ENCODE measurements at places on chromosomes 7 and 10. TPM values are rescaled to one million over a fixed set of nuclear protein-coding genes. Genes with fewer than 3 reads are reported as not detected.

DRGX gene
- total RNA-seq = not detected

CELF2 gene
- 16.6 TPM for total RNA-seq

ANKRD16 gene
- total RNA-seq = 9.1 TPM

C7orf33 gene
- total RNA-seq = not detected

CDHR3 gene
- total RNA-seq = 2.6 TPM

C7orf25 gene
- total RNA-seq = 6.1 TPM

MMD2 gene
- not detected for total RNA-seq

KIAA1217 gene
- total RNA-seq = 1.6 TPM

TEX47 gene
- total RNA-seq = not detected

FAM221A gene
- total RNA-seq = 1.5 TPM

POP7 gene
- 30.2 TPM for total RNA-seq

HMX3 gene
- not detected for total RNA-seq

HDAC9 gene
- 21.5 TPM for total RNA-seq

INSYN2A gene
- total RNA-seq = 0.06 TPM

GNGT1 gene
- not detected for total RNA-seq

ERVW-1 gene
- total RNA-seq = not detected

CLCN1 gene
- total RNA-seq = not detected

LBX1 gene
- not detected for total RNA-seq

CRTAC1 gene
- total RNA-seq = not detected

MUC12 gene
- 0.37 TPM for total RNA-seq

LIPK gene
- total RNA-seq = not detected

PDK4 gene
- 3.2 TPM for total RNA-seq

SEMA3C gene
- total RNA-seq = 39.1 TPM

ACADSB gene
- total RNA-seq = 6.9 TPM

DNAH11 gene
- total RNA-seq = 0.40 TPM

BLOC1S2 gene
- 34.2 TPM for total RNA-seq

NPFFR1 gene
- under 0.01 TPM for total RNA-seq

SPDYE6 gene
- not detected for total RNA-seq

TSPAN13 gene
- 1.6 TPM for total RNA-seq

STOX1 gene
- 0.06 TPM for total RNA-seq

PTPRN2 gene
- total RNA-seq = 0.56 TPM

RELN gene
- 1.3 TPM for total RNA-seq

DKK1 gene
- total RNA-seq = 103 TPM

ZNF503 gene
- 10.8 TPM for total RNA-seq

RGS10 gene
- 34.9 TPM for total RNA-seq

EXOC4 gene
- 146 TPM for total RNA-seq

STK31 gene
- not detected for total RNA-seq

CUBN gene
- total RNA-seq = 2.2 TPM

PLEKHS1 gene
- total RNA-seq = not detected

UNC5B gene
- total RNA-seq = 22.4 TPM

AKR1B1 gene
- 72.8 TPM for total RNA-seq

FBXL13 gene
- total RNA-seq = 4.5 TPM

TNS3 gene
- total RNA-seq = 43.8 TPM

PGAM2 gene
- total RNA-seq = 1.2 TPM

GDF2 gene
- total RNA-seq = not detected

INMT gene
- total RNA-seq = 3.5 TPM

NT5C2 gene
- total RNA-seq = 82.0 TPM
